Heart left ventricle (tissue), 16 donors: ENCODE measurements at places on chromosomes 11 and 22. TPM values are rescaled to one million over a fixed set of nuclear protein-coding genes. Genes with fewer than 3 reads are reported as not detected.

UBE2L3 gene
- total RNA-seq = 61.1 TPM

MCAM gene
- 61.1 TPM for total RNA-seq

GRCh38 chr11:196786-197731, 4.2 kb downstream of the SCGB1C1 start:
- DNase-seq = no peak

SMTNL1 gene
- not detected for total RNA-seq

CLDN5 gene
- 25.4 TPM for total RNA-seq

RAG1 gene
- total RNA-seq = 2.1 TPM

DNA sequence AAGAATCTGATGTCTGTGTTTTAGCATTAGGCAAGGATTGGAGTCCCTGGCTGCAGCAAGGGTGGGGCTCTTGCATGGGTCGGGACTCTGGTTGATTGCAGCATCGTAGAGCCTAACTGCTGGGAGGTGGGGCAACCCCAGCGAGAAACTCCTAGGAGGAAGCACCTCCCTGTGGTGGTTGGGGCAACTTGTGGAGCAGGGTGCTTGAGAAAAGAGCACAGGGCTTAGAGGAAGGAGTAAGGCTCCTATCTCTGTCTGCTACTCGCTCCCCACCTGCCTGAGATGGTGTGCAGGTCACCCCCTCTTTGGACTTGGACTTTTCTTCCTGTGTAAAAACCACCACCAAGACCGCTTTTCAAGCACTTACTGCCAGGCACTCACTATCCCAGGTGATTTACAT, 15.6 kb downstream of the SREBF2 start:
- peak; percentile 39 for DNase-seq

DNA sequence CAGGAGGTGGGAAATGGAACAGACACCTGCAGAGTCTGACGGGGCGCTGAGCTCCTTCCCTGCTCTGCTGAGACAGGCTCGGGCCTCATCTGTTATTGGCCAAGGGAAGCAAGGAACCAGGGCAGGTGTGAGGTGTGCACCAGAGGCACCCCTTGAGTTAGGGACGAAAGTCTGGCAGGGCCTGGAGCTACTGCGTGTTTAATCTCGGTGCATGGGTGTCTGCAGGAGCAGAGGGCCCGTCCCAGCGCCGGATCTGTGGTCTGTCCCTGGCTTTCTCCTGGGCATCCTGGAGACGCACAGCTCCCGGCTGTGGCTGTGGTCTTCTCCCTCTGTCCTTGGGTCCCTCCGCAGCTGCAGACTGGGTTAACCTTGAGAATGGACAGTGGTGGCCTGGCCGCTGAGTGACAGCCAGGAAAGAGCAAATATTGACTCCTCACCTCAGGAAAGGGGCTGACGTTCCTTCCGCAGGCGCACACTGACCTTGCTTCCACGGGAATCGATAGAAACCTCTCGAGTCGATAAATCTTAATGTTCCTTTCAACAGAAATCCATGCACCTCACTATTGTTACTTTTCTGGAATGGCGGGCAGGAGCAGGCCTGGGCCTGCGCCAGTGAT, 975.6 kb downstream of the BRD1 start:
- DNase-seq = no peak

- DNase-seq = no peak
Observed at GRCh38 chr11:110883256-110883655, 171.0 kb upstream of the ARHGAP20 start.

DNA sequence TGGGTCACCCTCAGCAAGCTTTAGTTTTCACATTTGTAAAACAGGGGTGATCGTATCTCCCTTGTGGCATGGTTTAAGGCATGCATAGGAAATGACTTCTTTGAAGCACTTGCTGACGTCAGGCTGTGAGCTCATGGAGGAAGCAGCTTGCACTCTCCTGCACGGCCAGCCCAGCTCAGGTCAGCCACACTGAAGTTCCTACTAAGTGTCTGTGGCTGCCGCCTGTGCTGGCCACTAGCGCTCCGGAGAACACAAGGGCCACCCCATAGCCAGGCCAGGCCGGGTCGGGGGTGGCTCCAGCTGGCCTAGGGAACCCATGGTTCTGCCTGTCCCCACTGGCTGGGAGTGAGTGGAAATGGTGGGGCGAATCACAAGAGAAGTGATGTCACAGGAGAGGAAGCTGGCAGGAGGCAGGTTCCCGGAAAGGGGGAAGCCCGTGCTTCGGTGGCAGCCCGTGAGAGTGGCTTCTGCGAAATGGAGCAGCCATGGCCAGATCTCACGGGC, 28.2 kb downstream of the KCTD17 start:
- DNase-seq = no peak

SLC37A2 gene
- total RNA-seq = 13.2 TPM

DNA sequence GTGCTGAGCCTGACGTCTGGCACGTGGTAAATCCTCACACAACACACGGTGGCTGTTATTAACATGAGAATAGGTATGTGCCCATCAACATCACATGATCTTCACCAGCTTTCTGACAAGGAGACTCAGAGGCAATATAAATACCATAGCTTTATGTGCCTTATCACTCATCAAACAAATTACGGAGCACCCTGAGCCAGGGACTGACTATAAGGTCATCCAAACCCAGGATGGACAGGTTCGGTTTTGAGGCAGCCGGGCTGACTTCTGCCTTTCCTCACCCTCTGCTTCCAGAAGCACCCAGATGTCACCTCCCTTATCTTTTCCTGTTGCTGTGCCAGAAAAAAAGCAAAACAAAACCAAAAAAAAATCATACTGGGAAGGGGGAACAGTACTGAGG, 5.7 kb upstream of the PLAAT3 start:
- DNase-seq = no peak

GRCh38 chr11:10116588-10116987, 177.4 kb downstream of the SBF2 start:
- DNase-seq = no peak

GRCh38 chr11:116030697-116031331, 526.6 kb upstream of the CADM1 start:
- DNase-seq = no peak

DNA sequence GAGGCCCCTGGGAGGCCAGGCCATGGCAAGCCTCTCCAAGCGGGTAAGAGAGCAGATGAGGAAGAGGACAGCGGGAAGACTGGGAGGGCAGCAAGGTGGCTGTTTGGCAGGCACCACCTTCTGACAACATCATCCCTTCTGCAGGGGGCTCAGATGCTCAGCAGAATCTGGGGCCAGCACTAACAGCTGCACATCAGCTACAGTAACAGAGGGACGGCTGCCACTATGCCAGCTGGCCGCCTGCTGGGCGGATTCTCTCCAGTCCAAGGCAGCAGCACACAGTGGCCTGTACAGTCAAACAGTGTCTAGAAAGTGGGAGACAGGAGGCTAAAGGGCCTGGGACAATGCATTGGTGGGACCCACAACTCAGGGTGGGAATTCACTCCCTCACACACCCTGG, 10.7 kb upstream of the TXN2 start:
- DNase-seq = no peak

- DNase-seq = no peak
Observed at GRCh38 chr11:76209375-76209972, 3.2 kb upstream of the WNT11 start.

SLC1A2 gene
- 7.3 TPM for total RNA-seq

GRCh38 chr22:38313384-38313955, 3.8 kb downstream of the CSNK1E start:
- peak; percentile 87 for DNase-seq

- DNase-seq = no peak
Observed at GRCh38 chr22:41286639-41287091, 678 bp upstream of the RANGAP1 start.

SLC22A9 gene
- not detected for total RNA-seq

DNA sequence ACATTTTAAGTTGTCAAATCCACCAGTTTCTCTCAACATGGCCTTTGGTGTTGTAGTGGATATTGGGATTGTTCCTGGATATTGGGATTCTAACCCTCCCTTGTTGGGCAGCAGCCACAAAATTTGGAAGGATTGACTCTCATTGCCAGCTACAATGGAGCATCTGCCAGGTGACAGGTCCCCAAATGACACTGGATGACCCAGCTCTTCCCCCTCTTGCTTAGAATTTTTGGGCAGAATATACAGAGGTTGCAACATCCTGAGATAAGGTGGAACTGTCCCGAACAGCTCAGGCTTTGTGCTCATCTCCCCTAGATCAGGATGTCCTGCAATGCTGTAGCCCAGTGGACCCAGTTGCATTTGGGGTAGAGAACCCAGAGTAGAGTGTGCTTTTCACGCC, 5.3 kb upstream of the TBC1D22A start:
- no peak for DNase-seq

- DNase-seq = no peak
Observed at GRCh38 chr11:27997344-27997743, 110.6 kb downstream of the KIF18A start.

DNA sequence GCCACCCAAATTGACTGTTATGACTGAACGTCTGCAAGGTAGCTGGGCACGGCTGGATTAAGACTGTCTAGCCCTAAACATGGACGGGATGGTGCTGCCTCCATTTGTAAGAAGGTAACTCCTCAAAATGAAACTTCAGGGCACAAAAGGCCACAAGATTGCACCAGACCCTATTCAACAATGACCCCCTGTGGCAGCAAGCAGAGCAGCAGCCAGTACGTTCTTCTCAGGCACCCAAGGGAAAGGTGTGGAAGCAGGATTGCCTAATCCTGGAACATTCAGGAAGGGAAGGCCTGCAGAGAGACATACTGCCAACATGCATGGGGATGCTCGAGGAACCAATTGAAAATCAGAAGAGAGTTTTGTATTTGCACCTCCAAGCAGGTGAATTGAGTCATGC, 4.5 kb upstream of the TBX10 start:
- DNase-seq = no peak

OR52I2 gene
- total RNA-seq = not detected

UBQLNL gene
- not detected for total RNA-seq

GRCh38 chr11:126791446-126791845, 209.1 kb downstream of the KIRREL3 start:
- DNase-seq = no peak

GRCh38 chr11:115153135-115153534, 351.1 kb downstream of the CADM1 start:
- no peak for DNase-seq

DNA sequence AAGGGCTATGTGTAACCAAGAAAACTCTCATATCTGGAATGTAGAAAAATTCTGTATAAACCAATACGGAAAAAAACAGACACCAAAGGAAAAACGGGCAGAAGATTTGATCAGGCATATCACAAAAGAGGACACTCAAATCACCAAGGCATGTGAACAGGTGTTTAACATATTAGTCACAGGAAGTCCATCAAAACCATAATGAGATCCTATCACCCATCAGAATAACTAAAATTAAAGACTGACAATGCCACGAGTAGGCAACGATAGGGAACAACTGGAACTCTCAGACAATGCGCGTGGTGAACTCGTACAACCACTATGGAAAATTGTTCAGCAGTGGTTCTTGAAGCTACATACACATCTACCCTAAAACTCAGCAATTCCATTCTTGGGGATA, 94.5 kb downstream of the MICAL3 start:
- DNase-seq = no peak

GRCh38 chr22:23457380-23457985, 122.6 kb downstream of the IGLL1 start:
- no peak for DNase-seq

SCO2 gene
- total RNA-seq = not detected

GRCh38 chr11:92098172-92098571, 126.4 kb upstream of the FAT3 start:
- DNase-seq = no peak

- DNase-seq = no peak
Observed at GRCh38 chr22:19554834-19555404, 30.7 kb upstream of the CLDN5 start.

DNA sequence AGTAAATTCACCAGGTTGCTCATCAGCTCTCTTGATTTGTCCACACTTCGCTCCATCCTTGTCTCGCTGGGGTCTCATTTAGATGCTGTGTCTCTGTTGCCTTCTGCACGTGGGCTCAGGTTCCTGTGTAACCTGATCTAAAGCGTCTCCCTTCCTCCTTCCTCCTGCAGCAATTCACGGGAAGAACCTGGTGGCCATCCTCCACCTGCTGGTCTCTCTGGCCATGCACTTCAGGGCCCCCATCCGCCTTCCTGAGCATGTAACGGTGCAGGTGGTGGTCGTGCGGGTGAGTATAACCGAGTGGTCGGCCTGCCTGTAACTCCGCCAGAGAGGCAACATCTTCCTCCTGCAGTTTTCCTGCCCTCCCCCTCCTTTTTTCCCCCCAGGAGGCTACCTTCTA, 48.0 kb upstream of the PARVG start:
- DNase-seq = no peak

TMEM86A gene
- 4.7 TPM for total RNA-seq

GRCh38 chr22:44143579-44143978, 37.1 kb upstream of the PARVG start:
- DNase-seq = no peak

DNA sequence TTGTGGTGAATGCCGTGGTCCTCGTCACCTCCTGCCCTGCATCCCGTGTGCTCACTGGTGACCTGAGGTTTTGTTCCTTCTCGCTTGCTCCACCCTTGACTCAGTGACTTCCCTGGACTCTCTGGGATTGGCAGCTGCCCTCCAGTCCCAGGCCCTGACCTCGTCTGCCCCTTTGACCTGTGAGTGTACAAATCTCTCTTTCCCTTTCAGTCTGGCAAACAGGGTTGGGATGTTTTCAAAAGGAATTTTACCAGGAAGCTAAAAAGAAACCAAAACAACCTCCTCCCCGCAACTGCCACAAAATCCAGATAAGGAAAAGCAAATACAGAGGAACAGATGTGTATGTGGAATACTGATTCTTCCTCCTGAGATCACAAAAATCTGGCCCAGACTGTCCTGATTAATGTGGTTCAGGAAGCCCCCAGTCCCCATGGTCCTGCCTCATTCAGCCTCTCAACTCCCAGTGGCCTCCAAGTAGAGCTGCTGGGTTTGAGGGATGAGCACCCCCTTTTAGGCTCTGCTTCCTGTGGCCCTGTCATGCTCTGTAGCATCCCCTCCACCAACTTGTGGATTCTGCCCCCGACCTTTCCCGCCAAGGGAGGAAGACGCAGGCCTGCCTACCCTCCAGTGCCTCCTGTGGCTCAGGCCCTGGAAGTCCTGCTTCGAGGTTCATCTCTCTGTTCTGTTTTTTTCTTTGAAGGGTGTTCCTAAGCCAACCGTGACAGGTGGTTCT, 15.2 kb downstream of the ROBO4 start:
- DNase-seq = peak; percentile 25

- DNase-seq = no peak
Observed at GRCh38 chr11:8288824-8289491, 25.3 kb upstream of the LMO1 start.

- no peak for DNase-seq
Observed at GRCh38 chr22:22156716-22157347, 87.8 kb upstream of the VPREB1 start.

DNA sequence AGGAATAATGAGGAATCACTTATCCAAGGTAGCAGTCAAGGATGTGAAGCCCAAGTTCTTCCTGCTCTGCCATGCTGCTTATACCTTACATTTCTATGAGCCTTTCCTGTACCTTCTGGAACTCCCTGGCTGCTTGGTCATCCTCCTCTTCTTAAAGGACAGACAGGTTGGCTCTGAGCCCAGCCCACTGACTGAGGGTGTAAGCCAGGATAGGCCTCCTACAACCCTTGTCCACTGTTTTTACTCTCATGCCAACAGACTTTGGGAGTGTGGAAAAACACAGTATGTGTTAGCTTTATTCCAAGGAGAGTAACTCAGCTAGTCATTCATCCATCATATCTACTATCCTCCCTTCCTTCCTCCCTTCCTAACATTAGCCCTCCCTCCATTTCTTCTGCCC, 47.5 kb downstream of the IRAG1 start:
- DNase-seq = no peak

TSGA10IP gene
- 0.51 TPM for total RNA-seq
